ENCODE measurements at places on chromosomes 1 and 21.

GRCh38 chr21:36698981-36699545 is at the start of gene SIM2:
Gene SIM2 (plus strand): TSS chr21:36699115. CDS start chr21:36699747, 632 bp downstream.
- no peak for DNase-seq

GRCh38 chr1:84000196-84000885 is 1.4 kb upstream of the TTLL7 start:
- no peak for DNase-seq

DNA sequence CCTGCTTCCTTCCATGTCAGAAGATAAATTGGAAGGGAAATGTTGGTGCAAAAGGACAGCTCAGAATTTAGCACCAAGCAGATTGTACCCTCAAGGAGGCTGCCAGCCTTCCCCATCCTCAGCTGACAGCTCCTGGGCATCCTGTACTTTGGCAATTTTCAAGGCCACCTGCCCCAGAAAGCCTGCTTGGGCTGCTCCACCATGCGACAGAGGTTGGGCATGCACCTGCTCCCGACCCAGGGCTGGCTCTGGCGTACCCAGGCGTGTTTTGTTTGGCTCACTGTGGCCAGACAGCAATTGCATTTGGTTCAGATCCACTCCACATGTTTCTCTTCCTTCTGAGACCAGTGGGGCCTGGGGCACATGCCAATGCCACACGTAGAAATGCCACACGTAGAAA is 547.8 kb downstream of the NPHP4 start:
- no peak for DNase-seq

DNA sequence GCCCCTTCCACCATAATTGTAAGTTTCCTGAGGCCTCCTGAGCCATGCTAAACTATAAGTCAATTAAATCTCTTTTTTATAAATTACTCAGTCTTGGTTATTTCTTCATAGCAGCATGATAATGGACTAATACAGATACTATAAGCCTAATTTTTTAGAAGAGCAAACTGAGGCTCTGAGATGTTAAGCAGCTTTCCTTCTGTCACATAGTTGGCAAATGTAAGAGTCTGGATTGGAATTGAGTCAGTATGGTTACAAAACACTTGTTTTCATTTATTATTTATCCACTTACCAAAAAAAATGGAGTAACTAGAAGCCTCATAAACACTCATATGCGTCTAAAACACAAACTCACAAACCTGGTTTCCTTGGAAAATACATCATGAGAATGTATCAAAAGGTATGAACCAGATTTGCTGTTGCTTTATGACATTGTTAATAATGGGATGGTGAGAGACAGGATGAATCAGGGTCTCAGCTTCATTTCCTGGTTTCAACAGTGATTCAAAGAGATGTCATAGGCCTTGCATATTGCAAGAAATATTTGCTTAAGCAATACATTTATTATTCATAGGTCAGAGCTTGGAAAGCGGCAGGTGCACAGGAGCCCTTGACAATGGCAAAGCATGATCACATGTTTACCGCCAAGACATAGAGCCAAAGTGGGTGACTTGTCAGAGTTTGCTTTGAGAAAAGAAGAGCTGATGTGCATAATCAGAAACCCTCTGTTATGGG is 221.5 kb downstream of the GRIK1 start:
- DNase-seq: no peak

GRCh38 chr1:154430903-154431302 is 25.8 kb downstream of the IL6R start:
- no peak for DNase-seq

DNA sequence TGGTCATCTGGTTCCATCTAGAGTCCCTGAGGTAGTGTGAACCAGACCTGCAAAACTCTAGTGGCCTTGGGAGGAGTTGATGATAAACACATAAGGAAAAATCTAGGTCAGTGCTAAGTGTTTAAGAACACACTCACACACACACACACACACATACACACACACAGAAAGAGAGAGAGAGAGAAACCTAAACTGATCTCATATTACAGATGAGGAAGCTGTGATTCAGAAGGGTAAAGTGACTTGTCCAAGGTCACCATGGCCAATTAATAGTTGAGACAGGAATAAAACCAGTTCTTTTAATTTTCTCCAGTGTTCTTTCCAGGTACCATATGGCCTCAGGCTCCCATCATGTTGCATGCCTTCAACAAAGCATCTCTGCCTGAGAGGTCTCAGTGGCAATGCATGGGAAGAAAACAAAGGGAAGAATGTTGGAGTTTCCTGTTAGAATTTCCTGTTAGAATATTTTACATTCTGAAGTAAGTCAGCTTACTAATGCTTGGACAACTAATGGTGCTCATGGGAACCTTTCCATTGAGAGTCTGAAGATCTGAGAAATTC is 77.3 kb upstream of the TSPAN2 start:
- DNase-seq: no peak

DNA sequence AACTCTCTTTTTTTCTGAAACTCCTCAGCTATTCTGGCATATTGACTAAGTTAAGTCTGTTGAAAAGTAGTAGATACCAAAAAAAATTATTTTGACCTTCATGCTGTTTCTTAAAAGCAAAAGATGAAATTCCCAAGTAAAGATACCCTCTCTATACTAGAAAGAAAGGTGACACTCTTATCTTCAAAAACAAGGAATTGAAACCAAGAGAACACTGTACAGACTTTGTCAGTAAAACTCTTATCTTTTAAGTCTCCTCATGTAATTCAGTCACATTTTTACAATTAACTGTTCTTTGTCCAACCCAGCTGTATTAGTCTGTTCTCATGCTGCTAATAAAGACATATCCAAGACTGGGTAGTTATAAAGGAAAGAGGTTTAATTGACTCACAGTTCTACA is 496.2 kb downstream of the LTN1 start:
- DNase-seq: no peak

DNA sequence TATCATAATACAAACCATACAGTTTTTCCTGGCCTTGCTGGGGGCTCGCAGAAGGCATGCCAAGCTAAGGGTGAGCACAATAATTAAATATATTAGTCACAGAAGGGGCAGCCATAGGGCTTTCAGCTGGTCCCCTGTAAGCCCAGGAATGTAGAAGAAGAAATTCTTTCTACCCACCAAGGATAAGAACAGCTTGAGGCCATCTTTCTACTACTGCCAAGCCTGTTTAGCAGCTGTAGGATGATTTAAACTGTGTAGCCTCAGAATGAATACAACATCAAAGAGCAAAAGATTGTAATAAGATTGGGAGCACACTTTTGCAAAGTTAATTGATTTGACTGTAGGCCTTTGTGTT is 171.5 kb downstream of the LRRC7 start:
- no peak for DNase-seq

DNA sequence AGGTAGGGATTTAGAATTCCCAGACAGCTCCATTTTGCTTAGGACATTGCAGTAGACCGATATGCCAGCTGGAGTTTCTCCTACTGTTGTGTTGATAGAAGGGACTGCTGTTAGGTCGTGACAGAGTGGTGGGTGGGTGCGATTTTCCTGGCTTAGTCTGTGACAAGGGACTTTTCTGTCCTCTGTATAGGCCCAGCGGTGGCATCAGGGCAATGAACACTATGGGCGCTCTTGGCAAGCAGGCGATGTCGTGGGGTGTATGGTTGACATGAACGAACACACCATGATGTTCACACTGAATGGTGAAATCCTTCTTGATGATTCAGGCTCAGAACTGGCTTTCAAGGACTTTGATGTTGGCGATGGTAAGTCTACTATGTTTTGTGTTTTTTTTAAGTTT is 321.8 kb downstream of the ZP4 start:
- no peak for DNase-seq

GRCh38 chr1:240138867-240139266 is 47.2 kb downstream of the FMN2 start:
- DNase-seq: no peak

GRCh38 chr1:172109359-172109758 is 268.1 kb downstream of the DNM3 start:
- no peak for DNase-seq
